Osteocyte (in vitro differentiated cells): ENCODE measurements at places on chromosomes 16 and 17. TPM values are rescaled to one million over a fixed set of nuclear protein-coding genes. Genes with fewer than 3 reads are reported as not detected.
A peak's percentile ranks its signal among the peaks of the same experiment; 100 is the strongest.

Gene DYNLRB2
- total RNA-seq: not detected in 2 replicates

GRCh38 chr17:29593591-29594518 is 923 bp downstream of the ANKRD13B start:
- no peak for DNase-seq

GRCh38 chr17:80539022-80539641 is 5.5 kb upstream of the RPTOR start:
- DNase-seq: no peak

Gene TPSD1
- not detected in 2 replicates for total RNA-seq

DNA sequence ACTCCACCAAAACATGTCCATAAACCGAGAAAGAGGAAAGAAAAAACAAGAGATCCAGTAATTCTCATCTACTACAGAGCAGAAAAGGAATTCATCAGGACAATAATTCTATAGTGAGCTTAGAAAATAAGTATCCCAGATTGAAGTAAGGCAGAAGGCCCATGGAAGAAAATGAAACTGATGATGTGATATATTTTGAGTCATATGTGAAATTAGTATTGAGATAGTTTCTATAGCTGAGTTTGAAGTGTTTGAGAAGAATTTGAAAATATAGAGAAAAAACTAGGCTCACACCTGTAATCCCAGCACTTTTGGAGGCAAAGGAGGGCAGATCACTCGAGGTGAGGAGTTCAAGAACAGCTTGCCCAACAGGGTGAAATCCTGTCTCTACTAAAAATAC is 19.7 kb downstream of the LUC7L3 start:
- DNase-seq: no peak

- DNase-seq: no peak
These were observed 4.3 kb downstream of the CNP start for GRCh38 chr17:41970901-41971331.

DNA sequence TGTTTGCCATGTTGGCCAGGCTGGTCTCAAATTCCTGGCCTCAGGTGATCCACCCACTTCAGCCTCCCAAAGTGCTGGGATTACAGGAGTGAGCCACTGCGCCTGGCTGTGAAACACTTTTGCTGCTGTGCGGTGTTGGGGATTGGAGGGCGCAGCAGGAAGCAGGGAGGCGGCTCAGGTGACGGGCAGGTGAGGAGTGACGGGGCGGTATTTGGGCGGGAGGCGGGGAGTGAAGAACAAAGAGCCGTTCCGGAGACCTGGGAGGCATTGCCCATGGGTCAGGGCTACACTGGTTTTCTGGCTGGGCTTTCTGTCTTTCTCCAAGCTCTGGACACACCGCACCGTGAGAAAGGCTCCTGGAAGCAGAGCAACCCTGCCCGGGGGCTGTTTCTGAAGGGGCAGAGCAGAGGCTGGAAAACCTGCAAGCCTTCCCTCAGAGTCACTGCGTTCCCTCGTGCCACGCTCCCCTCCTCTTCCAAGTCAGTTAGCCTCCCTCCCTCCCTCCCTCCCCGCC is 22.1 kb downstream of the CRISPLD2 start:
- no peak for DNase-seq

DNA sequence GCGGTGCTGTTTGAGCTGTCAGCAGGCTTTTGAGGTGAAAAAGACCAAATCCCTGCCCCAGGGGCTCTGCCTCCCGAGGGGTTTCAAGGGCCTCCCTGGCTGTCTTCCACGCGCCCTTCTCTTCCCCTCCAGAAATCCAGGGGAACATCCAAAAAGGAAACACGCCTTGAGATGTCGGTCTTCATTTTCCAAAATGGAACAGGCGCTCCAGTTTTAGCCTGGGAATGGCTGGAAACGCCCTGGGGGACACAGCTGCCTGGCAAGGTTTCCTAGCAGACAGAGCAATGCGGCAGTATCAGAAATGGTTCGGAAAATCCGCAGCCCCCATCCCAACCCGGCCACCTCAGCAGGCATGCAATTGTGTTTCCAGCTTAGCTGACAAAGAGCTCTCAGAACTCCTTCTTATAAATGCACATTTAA is 16.6 kb upstream of the LITAF start:
- peak; percentile 88 for DNase-seq

GRCh38 chr17:7889166-7889955 is 772 bp downstream of the CHD3 start:
- DNase-seq: peak; percentile 96

Gene ZNF750
- total RNA-seq: not detected in 2 replicates
